Astrocyte (in vitro differentiated cells and primary cell): ENCODE measurements at places on chromosomes 4 and X. TPM values are rescaled to one million over a fixed set of nuclear protein-coding genes. Genes with fewer than 3 reads are reported as not detected.

- no peaks in the 10 kb centered on the region for H3K27me3 ChIP-seq
- peak; percentile 2 for DNase-seq
- no peaks in the 10 kb centered on the region for H3K4me1 ChIP-seq
- no peak overlapping the region for H3K4me3 ChIP-seq
Measured at GRCh38 chr4:48409203-48409602, 67.9 kb downstream of the SLAIN2 start.

DNA sequence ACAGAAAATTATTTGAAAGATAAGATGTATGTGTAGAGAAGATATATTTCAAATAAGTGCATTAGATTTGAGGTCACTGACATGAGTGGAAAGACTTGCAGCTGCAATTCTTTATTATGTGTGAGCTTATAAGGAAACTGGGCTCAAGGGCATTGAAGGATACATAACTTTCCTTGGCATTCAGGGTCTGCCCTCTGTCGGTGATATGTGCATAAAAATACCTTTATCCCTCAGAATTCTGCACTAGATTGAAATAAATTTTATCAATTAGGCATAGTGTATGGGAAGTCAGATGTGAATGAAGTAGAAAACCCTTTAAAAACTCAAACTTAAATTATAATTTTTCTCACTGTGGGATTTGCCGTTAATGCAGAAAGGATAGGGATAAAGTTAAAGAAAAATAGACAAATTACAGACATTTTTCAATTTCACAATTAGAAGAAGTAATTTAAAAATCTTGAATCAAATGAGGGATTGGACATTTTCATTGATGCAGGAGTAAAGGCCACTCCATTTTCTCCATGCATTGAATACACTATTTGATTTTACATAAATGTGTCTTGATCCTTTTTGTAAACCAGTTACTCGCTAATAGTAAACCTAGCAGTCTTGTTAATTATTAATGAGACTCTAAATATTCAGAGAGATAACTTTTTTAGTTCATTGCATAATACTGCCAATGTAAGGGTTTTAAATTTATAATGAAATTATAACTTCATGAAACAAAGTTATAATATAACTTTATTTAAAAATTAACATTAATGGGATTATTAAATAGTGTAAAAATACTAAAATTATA lies 21.0 kb upstream of the ETNPPL start:
- H3K27ac ChIP-seq: no peak overlapping the region
- no peak overlapping the region for H3K4me3 ChIP-seq
- no peak for DNase-seq
- H3K36me3 ChIP-seq: no peaks in the 10 kb centered on the region

DNA sequence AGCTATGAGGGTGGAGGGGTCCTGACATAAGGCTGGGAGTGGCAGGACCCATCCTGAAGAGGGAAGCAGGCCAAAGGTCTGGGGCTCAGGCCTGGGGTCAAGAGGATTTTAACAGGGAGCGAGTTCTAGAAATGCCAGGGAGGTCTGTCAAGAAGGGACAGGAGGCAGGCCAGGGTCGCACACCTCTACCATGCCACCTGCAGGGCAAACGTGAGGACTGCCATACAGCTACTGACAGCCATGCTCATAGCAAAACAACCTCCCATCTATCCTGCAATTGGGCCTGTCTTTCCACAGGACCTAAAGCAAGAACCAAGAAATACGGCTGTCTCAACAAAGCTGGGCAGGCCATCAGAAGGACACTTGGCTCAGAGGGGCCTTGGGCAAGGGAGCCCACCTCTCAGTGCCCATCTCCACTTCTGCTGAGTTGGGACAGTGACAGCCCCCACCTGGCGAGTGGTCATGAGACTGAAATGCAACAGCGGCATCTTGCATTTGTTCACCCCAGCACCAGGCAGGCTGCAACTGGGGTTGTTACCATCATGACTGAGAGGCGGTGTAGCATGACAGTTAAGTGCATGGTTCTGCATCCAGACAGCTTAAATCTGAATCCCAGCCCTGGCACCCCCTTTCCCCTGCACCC lies 92.7 kb downstream of the WFS1 start:
- DNase-seq: no peak
- no peaks in the 10 kb centered on the region for H3K27me3 ChIP-seq
- no peak overlapping the region for H3K4me3 ChIP-seq
- H3K36me3 ChIP-seq: no peaks in the 10 kb centered on the region
- no peak overlapping the region for H3K27ac ChIP-seq

- no peaks in the 10 kb centered on the region for H3K36me3 ChIP-seq
- no peak for DNase-seq
- H3K27ac ChIP-seq: no peak overlapping the region
- H3K4me1 ChIP-seq: peaks cover 3% of the 10 kb centered on the region
Measured at GRCh38 chr4:7169134-7169533, 23.2 kb upstream of the SORCS2 start.

DNA sequence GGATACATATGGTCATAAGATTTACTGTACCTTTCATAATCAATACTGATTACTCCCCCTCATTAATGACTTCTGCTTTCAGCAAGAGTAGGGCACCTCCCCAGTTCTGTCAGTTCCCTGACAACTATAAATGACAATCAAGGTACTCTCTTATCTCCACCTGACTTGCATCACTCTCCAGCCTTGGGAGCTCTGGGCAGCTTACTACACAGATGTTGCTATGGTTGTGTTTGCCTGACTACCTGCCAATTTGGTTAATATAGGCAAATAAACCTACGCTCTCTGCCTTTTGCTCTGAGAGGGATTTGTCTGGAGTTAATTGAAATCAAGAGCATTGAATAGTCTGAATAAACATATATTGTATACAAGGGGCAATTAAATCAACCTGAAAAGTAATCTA lies 22.8 kb upstream of the MAP7D3 start:
- DNase-seq: no peak
- H3K4me1 ChIP-seq: no peaks in the 10 kb centered on the region
- no peaks in the 10 kb centered on the region for H3K36me3 ChIP-seq
- no peak overlapping the region for H3K27ac ChIP-seq
- no peaks in the 10 kb centered on the region for H3K27me3 ChIP-seq
- H3K4me3 ChIP-seq: no peak overlapping the region

DNA sequence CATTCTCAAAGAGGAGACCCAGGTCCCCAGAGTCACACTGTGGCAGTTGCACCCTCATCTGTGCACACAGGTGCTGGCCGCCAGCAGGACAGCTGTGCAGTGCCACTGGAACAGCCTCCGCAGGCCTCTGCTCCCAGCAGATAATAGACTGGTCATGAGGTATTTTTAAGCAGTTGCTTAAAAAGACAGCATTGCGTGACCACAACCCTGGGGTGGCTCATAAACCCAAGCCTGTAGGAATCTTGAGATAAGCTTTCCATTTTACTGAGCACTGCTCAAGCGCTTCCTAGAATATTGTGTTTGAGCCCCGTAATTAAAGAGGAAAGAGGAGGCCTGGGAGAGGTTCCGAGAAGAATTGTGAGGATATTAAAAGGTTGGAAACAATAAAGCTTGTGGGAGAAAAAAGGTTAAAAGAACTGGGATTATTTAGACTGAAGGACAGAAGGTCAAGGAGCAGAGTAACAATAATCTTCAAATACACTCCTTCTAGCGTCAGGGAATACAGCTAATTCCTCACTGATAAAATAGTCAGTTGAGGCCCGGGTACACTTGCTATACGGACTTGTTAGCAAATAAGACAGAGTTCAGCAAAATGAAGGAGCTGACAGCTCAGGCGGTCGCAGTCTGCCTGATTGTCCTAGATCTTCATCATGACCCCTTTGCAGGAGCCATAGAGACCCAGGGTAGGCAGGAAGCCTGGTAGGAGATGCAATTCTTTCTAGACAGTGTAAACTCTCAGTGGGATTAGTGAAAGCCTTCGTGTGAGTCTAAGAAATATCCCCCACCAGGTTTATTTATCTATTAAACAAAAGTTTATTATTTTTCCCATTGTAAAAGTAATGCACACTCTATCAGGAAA lies 86.2 kb upstream of the KIT start:
- H3K27me3 ChIP-seq: no peaks in the 10 kb centered on the region
- DNase-seq: no peak
- H3K27ac ChIP-seq: no peak overlapping the region
- no peaks in the 10 kb centered on the region for H3K36me3 ChIP-seq

DNA sequence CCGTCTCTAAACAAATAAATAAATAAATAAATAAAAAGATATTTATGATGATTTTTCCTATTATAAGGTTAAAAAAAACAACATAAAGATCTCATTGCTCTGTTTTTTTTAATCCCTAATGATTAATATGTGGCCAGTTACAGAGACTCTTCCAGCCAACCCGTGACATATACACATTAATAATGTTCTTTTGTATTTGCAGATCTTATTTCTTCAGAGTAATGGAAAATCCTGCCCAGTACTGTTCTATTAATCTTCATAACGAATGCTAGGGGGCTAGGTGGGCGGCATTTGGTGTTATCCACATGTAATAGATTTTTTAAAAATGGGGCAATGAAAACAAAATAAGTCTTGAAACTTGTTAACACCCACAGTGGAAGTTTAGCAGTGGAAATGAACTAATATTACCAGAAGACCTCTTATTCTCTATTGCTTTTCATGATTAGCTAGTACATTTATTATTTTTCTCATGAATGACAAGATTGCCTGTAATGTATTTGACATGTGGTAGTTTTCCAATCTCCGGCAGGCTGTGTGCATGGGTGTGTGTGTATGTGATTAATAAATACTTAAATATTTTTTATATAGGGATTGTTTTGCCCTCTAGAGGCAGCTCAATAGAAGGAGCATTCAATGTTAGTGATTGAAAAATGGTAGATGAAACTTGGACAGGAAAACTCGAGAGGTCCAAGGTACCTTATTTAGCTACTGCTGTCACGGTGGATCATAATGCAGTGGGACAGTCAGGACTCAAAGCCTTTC lies 457.4 kb downstream of the IL1RAPL1 start:
- no peak overlapping the region for H3K4me3 ChIP-seq
- no peak overlapping the region for H3K27ac ChIP-seq
- H3K36me3 ChIP-seq: no peaks in the 10 kb centered on the region
- H3K27me3 ChIP-seq: no peaks in the 10 kb centered on the region
- H3K4me1 ChIP-seq: no peaks in the 10 kb centered on the region

DNA sequence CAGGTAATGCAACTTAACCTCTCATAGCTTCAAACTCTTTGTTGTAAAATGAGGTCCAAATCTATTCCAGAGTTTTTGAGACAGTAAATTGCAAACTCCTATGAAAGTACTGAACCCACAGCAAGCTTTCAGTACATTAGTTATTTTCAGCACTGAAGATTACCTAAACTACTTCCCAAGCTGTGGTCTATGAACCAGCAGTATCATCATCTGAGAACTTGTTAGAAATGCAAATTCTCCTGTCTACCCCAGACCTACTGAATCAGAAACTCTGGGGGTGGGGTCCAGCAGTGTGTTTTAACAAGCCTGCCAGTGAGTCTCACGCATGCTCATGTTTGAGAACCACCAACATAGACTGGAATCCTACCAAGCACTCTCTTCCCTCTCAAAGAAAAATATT lies 5.7 kb upstream of the CASP6 start:
- H3K4me3 ChIP-seq: no peak overlapping the region
- no peak for DNase-seq
- H3K27me3 ChIP-seq: no peaks in the 10 kb centered on the region
- H3K27ac ChIP-seq: no peak overlapping the region
- no peaks in the 10 kb centered on the region for H3K4me1 ChIP-seq

GRCh38 chr4:149223659-149224058 lies 592.0 kb downstream of the IQCM start:
- H3K4me3 ChIP-seq: no peak overlapping the region
- no peaks in the 10 kb centered on the region for H3K4me1 ChIP-seq
- DNase-seq: peak; percentile 80
- no peak overlapping the region for H3K27ac ChIP-seq
- H3K27me3 ChIP-seq: no peaks in the 10 kb centered on the region
- no peaks in the 10 kb centered on the region for H3K36me3 ChIP-seq

DNA sequence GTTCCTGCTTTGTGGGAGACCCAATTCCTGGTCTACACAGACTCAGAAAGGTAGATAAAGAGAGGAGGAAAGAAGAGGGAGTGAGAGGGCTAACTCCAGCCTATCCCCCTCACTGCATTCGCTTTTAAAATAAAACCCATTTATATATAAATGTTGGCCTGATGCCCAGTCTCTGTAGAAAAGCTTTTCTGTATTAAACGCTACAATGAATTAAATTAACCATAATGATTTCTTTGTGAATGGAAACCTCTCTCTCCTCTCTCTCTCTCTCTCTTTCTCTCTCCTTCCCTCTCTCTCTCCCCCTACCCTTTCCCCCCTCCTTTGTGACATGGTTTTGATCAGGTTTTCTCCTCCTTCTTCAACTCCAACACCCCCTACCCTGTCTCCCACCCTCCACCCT lies 34.8 kb downstream of the PJA1 start:
- no peak for DNase-seq
- no peaks in the 10 kb centered on the region for H3K27me3 ChIP-seq
- H3K4me3 ChIP-seq: no peak overlapping the region
- peaks cover 3% of the 10 kb centered on the region for H3K4me1 ChIP-seq
- H3K36me3 ChIP-seq: no peaks in the 10 kb centered on the region

- peaks cover 2% of the 10 kb centered on the region for H3K27me3 ChIP-seq
- no peak overlapping the region for H3K4me3 ChIP-seq
- peaks cover 2% of the 10 kb centered on the region for H3K4me1 ChIP-seq
Measured at GRCh38 chr4:8332891-8333331, 63.4 kb downstream of the HTRA3 start.

GRCh38 chr4:78949735-78950134 lies 10.5 kb upstream of the PAQR3 start:
- no peak for DNase-seq
- no peaks in the 10 kb centered on the region for H3K27me3 ChIP-seq
- H3K4me3 ChIP-seq: no peak overlapping the region
- no peak overlapping the region for H3K27ac ChIP-seq
- no peaks in the 10 kb centered on the region for H3K4me1 ChIP-seq

GRCh38 chr4:55910140-55910539 lies 38.6 kb upstream of the CEP135 start:
- H3K27ac ChIP-seq: no peak overlapping the region
- no peaks in the 10 kb centered on the region for H3K4me1 ChIP-seq
- DNase-seq: peak; percentile 26
- no peaks in the 10 kb centered on the region for H3K36me3 ChIP-seq
- no peak overlapping the region for H3K4me3 ChIP-seq

- H3K27ac ChIP-seq: no peak overlapping the region
- no peaks in the 10 kb centered on the region for H3K36me3 ChIP-seq
- no peaks in the 10 kb centered on the region for H3K27me3 ChIP-seq
- DNase-seq: no peak
- H3K4me3 ChIP-seq: no peak overlapping the region
- H3K4me1 ChIP-seq: no peaks in the 10 kb centered on the region
Measured at GRCh38 chr4:11598591-11598990, 169.9 kb upstream of the HS3ST1 start.

DNA sequence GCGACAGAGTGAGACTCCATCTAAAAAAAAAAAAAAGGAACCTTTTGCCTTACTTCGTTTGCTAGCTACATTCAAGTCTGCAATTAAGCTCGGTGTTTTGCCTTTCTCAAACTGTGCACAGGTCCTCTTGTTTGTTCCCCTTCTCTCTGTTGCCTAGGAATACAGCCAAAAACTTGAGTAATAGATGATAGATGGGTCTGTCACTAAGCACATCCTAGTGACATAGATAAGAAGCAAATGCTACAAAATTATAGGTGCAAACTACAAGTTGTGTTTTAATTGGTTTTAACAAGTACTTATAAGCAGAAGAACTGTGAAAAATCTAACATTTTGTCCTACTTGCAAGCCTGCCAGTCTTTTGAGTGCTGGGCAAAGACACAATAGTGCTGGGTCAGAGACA lies 95.2 kb downstream of the SNCA start:
- H3K4me3 ChIP-seq: no peak overlapping the region
- DNase-seq: no peak
- no peaks in the 10 kb centered on the region for H3K27me3 ChIP-seq
- H3K27ac ChIP-seq: no peak overlapping the region
- H3K4me1 ChIP-seq: no peaks in the 10 kb centered on the region
- no peaks in the 10 kb centered on the region for H3K36me3 ChIP-seq

The SSX1 gene
- not detected in 2 replicates for total RNA-seq

The ARHGEF38 gene
- total RNA-seq: not detected in 2 replicates

The GPR82 gene
- total RNA-seq: not detected in 2 replicates

The SASH3 gene
- total RNA-seq: not detected in 2 replicates

The TAF7L gene
- total RNA-seq: 0.27 and 0.29 TPM in 2 replicates
